ENCODE measurements at places on chromosomes 3 and 15.

GRCh38 chr3:53457068-53457467, 37.3 kb upstream of the CACNA1D start:
- no peak for DNase-seq

DNA sequence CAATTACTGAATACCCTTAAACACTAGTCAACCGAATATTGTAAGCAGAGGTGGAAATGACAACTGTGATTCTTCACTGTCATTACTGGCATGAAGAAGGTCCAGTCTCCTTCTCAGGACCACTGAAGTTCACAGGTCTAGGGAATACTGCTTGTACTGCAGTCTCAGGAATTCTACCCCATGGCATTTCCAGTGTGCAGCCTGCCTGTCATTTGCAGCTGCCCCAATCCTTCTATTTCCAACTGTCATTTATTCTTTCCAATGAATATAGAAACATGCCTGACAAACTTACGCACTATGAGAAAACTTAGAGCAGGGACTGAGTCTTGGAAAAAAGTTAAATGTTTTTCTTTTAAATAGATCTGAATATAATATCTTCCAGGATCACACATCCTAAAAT, 308.0 kb upstream of the THBS1 start:
- no peak for DNase-seq

DNA sequence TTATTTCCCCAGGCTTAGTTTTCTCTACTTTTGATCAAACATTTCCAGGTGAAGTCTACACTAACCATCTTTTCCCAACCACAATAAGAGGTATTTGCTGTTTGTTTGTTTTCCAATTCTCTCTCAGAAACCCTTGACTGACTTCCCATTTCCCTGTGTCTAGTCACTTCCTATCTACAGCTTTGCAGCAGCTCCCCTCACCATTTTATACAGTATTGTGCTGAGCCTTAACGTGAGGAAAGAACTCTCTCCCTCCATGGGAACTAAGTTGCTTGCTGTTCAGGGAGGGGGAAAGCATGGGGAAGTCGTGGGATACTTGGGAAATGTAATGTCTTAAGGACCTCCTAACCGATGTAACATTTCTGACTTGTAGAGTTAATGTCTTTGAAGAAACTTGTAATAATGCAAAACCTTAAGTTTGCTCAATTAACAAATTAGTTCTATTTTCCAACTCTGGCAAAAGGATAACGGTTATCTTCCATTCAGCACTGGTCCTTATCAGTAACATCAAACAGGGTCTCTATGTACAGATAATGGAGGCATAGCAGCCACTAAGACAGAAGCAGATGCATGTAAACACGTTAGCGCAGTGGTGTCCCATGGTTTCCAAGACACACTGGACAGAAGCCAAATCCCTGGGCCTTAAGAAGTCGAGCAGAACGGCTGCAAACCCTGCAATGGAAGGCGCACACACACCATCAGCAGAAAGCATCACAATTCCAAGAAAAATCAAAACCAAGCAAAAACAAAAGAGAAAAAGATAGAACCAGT, 39.7 kb downstream of the NPTN start:
- no peak for DNase-seq

DNA sequence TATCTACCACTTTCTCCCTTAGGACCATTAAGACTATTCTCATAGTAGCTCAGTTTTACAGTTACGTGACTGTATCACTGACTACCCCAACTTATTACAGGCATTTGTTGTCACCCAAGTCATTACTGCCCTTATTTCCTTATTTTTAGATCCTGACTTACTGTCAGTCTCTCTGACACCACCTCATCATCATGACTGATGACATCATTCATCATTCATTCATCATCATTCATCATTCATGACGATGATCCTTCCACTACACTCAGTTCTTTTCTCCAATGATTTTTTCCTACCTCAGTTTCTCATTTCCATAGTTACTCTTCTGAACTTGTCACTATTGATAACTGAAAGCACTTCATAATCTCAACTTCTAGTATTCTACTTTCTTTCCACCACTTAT, 83.8 kb downstream of the ADAM10 start:
- DNase-seq = no peak

DNA sequence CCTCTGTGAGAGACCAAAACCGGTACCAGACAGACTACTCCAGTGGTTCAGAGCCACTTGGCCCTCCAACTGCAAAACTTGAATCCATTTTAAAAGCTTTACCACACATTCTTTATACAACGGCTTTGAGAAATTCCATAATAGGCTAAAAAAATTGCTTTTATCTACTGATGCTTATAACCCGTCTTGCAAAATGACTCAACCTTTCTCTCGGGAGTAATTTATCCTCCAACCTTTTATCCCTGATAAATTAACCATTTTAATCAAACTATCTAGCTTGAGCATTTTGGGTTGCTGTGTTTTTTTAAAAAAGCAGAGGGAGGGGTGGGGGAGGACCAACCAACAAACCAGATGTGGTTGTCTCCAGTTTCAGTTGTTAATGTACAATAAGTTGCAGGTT, 275.7 kb upstream of the LRTM1 start:
- DNase-seq = no peak
